ENCODE measurements at places on chromosomes 2 and 18.
A peak's percentile ranks its signal among the peaks of the same experiment; 100 is the strongest.

DNA sequence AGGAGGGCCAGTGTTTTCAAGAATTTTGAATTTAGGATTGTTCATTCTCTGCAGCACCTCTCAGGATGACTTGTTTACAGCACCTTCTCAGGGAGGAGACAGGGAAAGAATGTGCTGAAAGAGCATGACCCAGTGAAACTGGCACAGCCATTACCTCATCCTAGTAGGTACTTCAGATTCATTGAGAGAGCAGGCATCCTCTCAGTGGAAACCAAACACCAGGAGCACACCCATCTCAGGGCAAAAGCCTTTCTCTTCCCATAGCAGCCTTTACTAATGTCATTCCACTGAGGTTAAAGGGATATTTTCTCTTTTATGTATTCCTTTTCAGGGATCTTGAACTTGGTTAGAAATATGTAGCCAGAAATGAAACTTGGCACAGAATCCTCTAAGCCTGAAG, 2.6 kb downstream of the MAP2 start:
- no peak for DNase-seq

- DNase-seq, result peak; percentile 48
These were observed 7.3 kb upstream of the CXCR4 start for GRCh38 chr2:136125236-136125635.

DNA sequence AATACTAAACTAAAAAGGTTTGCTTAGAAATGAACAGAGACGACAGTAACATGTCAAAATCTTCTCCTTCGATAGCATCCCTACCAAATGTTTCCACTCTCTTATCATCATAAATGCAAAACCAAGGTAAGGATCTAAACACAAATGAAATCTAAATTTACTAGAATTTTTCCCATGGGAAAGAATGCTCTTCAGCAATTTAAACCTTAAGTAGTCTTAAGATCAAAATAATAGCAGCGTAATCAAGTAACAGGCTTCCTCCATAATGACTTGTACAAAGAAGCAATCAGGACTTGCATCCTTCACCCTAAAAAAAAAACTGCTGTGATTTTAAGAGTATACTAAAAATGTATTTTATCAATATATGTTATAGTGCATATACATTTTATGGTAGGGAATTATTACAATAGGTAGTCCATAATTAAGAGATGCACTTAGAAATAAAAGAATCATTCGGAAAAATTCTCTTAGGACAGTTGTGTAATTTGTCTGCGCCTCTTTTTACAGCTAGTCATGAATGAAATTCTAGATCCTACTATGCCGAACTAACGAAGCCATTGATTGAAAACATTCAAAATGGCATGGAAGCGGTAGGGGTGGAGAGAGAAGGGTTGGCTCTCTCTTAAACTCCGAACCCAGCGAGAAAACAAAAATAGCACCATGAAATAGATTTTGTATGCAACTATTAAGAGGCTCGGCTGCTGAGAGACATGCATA, 1.3 kb downstream of the PGAP1 start:
- DNase-seq, result no peak

GRCh38 chr2:120677221-120677620, 58.4 kb upstream of the GLI2 start:
- DNase-seq, result no peak

DNA sequence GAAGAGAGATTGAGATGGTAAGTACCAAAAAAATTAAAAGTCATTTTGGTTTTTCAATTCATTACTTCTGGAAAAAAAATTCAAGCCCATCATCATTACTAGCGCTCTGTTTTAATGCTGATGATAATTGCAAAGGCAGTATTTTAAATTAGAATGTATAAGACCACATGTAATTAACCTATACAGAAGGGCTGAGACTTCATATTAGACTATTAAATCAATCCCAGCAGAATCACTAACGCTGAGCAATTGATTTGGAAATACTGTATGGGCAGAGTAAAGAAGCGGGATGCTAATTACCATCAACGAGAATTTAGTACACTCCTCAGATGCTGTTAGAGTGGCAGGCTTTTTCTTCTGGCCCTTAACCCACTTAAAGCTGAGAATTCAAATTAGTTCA, 165.0 kb downstream of the SLC4A3 start:
- DNase-seq, result no peak

DNA sequence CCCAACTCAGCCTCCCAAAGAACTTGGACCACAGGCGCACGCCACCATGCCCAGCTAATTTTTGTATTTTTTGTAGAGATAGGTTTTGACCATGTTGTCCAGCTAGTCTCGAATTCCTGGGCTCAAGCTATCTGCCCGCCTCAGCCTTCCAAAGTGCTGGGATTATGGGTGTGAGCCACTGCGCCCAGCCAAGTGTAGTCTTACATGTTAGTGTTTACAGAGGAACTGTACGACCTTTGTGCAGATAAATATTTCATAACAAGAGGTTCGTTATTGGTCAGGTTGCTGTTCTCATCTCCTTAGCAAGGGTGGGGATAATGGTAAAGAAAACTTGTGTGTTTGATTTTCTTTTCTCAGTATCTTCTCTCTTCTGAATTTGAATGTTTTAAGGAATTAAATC, 46.5 kb downstream of the RALBP1 start:
- DNase-seq, result no peak

GRCh38 chr18:77899972-77900754, 650.5 kb downstream of the GALR1 start:
- no peak for DNase-seq

DNA sequence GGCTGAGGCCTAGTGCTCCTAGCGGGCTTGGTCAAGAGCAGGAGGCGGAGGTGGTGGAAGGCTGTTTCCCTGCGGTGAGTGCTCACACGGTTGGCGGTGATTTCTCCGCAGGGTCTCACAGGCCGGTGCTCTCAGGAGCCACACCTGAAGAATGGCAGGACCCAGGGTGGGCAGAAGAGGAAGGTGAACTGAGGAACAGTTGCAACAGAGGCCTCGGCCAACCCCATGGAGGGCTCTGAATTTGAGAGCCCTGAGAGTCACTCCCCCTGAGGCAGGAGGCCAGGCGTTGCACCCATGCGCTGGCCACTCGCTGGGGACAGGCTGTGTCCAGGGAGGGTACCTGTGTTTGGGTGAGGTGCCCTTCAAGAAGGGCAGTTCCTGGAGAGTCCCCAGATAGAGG, 35.3 kb upstream of the ZNF516 start:
- no peak for DNase-seq

DNA sequence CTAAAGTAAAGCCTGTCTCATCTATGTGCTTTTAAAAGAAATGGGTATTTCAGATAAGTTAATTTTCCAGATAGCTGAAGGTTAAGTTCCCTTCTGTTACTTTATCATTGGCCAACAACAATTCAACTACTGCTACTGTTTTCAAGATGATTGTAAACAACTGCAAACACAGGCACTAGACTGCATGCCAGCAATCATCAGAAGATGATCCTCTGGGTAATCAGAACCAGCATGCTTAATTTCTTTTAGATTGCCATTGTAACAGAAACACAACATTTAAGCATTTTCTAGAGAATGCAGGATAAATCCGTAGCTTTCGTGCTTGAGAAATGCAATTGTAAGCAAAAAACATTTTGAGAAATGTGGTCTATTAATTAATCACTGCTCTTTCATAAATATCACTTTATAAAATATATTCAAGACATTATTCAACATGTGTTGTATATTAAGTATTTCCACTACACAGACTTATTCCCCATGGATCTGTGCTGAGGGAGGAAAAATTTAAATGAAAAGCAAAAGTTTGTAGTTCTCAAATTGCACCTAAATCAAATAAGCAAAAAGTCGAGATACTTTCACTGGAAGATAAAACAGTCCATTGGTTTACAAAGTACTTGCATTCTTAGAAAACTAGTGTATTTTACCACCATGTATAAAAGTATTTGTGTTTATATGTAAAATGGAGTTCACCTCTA, 133.7 kb downstream of the ATL2 start:
- no peak for DNase-seq

GRCh38 chr2:233358335-233358734, 4.0 kb downstream of the DGKD start:
- no peak for DNase-seq

DNA sequence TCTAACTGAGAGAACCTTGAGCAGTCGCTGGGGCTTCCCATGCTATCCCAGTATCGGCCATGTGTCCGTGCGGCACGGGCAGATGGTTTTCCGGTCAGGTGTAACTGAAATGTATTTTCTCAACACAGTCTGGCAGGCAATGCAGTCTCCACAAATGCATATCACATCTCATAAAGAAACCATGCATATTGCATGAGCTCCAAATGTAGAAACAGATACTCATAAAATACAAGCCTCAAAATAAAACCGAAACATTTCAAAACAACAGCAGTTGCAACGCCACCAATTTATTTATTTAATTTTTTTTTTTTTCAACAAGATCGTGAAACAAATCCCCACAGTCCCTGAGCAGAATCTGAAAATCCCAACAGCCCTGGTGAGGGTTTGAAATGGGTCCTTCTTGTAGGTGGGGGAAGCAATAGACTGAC, 299.4 kb downstream of the LPIN1 start:
- no peak for DNase-seq

DNA sequence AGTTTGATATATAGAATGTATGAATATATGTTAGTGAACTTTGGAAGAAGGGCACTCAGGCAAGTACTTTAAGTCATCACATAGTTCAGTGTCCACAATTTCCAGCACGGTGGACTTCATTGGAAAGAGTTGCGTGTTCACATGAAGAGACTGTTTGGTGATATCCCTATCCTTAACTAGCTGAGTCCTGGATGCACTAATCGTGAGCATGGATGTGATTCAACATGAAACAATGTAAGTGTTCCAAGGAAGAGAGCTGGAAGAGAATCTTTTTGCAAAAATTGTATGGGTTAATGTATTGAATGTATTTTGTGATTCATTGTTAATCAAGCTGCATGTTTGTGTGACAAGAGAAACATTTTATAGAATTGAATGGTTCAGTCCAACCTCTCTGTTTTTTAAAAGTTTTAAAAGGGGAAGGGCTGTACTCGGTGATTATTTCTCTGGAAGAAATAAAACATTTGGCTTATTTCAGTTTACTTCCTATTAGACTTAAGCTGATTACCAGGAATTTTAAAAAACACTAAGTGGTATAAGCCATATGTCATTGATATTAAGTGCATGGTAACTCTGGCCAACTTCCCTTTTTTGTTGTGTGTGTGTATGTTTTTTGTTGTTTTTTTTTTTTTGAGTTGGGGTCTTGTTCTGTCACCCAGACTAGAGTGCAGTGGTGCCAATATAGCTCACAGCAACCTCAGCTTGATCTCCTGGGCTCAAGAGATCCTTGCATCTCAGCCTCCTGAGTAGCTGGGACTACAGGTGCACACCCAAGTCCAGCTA, 8.6 kb downstream of the XRCC5 start:
- DNase-seq, result no peak

DNA sequence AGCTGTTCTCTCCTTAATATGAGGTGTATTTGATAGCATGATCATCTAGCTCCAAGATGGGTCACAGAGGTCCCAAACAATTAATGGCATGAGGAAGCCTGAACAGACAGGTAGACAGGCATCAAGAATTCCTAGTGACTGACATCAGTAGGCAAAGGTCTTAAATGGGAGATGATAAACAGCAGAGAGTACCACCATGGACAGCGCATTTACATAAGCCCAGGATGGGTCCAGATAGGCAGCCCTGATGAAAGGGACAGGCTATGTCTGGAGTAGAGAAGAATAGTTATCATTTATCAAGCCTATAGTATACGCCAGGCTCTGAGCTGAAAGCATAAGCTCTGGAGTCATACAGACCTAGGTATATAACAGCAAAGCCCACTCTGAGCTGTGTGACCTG, 434.7 kb upstream of the SETBP1 start:
- DNase-seq, result no peak

DNA sequence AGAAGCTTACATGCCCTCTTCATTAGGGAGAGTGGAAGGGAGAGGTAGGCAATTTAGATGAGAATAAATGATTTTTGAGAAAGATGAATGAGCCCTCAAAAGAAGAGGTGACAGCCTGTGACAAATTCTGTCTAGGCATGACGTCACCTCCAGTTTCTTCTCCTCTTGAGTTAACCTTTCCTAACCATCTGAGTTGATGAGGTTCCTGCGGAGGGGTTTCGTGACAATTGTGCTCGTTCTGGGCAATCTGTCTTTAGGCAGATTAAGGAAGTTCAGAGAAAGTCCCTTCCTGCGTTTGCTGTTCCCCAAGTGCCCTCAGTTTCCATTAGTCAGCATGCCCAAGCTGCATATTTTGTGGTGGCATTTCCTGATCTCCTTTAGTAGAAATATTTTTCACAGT, 640.2 kb upstream of the SYT4 start:
- DNase-seq, result no peak

DNA sequence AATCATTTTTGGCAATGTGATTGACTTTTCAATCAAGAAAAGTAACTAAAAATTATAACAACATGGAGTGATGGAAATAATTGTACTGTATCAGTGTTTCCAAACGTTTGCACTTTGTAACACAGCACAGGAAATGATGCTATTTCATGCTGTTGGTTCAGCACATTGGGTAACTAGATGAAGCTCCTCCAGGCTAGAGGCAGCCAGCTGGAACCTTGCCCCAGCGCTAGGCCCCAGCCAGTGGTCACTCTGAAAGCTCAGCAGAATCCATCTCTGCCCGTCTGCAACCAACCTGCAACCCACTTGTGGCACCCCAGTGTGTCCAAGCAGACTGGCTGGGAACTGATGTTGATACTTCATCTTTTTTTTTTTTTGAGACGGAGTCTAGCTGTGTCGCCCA, 15.3 kb downstream of the UNC50 start:
- DNase-seq, result no peak

DNA sequence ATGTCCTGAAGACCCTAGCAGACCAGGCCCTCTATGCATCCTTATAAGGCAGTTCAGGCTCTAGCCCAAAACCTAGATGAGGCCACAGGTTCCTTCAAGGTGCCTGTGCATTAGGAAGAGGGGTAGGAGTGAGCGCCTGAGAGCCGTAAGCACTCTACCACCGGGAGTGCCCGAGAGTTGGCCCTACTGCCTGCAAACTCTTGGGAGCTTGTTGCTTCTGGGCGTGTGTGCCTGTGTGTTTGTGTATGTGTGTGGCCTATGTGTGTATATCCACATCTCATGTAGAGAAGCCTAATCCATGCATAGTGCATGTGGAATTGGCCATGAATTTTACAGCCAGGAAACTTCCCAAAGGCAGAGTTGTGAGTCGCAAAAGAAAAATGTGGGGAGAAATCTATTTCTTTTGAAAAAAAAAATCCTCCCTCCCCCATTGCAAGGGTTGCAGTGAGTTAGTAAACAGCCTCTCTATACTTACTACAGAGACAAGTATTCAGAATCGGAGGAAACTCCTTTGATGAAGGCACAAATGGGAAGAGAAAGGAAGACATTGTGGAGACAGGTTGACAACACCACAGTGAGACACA, 96.8 kb downstream of the ADD2 start:
- DNase-seq, result no peak

GRCh38 chr2:169828141-169828811, 1.0 kb downstream of the UBR3 start:
- peak; percentile 58 for DNase-seq

GRCh38 chr2:173858291-173858731, 106.9 kb downstream of the SP3 start:
- no peak for DNase-seq

DNA sequence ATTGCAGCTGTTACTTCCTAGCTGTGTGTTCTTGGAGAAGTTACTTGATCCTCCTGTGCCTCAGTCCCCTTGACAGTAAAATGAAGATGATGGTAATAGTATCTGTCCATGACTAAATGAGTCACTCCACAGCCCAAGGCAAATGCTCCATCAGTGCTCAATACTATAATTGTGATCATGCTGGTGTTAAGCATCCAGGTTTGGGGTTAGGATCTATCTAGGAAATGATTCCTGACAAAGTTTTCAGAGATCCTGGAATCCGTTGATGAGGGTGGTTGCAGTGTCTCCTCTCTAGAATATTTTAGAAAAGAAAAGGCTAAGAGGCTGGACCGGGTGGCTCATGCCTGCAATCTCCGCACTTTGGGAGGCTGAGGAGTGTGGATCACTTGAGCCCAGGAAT, 2.7 kb upstream of the PRELID3A start:
- no peak for DNase-seq

GRCh38 chr2:151297882-151298281, 8.4 kb upstream of the NMI start:
- DNase-seq, result no peak

All from CD8-positive, alpha-beta T cell (primary cell).